Suppressor macrophage treated with lipopolysaccharide for 4 hours (primary cell): ENCODE measurements at places on chromosomes 7 and 10.

- peak; percentile 36 for DNase-seq
Observed at GRCh38 chr10:87658321-87658795, 1.3 kb upstream of the PAPSS2 start.

GRCh38 chr10:597976-598375 lies 91.5 kb downstream of the DIP2C start:
- DNase-seq = no peak

GRCh38 chr10:76969366-76969948 lies 668.2 kb downstream of the KCNMA1 start:
- DNase-seq = no peak

GRCh38 chr10:19816411-19817230 lies at the start of gene PLXDC2:
Gene PLXDC2, plus strand, starts transcription at chr10:19816432.
- peak; percentile 81 for DNase-seq

GRCh38 chr10:12645449-12645848 lies 296.1 kb downstream of the CAMK1D start:
- no peak for DNase-seq

- no peak for DNase-seq
Observed at GRCh38 chr7:29288181-29289091, 93.9 kb downstream of the CHN2 start.

GRCh38 chr7:26101361-26102151 lies 50.4 kb upstream of the NFE2L3 start:
- DNase-seq = peak; percentile 61

GRCh38 chr7:34823650-34824258 lies 165.7 kb downstream of the NPSR1 start:
- DNase-seq = peak; percentile 29

DNA sequence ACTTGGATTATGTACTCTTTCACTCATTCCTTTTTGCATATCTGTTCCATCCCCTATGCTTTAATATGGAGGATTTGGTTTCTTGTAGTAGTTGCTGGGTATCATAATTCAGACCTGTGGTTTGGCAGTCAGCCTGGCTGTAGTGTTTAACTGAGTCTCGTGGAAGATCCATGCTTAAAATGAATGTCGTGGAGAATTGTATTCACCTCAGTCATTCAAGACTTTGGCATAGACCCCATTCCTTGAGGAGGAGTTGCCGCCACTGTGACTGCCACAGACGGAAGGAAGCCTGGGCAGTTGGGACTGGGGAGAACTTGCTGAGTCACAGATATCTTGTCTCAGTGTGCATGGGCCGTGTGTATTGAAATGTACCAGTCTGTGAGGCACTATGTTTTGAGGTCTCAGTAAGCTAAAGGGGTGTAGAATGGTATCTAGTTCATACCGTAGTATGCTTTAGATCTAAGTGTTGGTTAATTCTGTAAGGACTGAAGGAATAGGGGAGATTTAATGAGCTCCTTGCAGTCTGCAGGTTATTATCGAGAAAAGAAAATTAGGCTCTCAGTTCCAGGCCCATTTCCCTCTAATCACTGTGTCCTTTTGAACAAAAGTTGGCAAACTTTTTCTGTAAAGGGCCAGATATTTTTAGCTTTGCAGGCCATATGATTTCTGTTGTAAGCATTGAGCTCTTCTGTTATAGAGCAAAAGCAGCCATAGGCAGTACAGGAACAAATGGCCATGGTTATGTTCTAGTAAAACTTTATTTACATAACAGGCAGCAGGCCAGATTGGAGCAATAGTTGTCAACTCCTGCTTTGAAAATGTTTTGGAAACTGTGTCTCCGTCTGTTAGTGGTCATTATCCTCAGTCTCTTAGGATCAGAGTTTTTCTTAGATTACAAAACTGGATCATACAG lies 76.8 kb downstream of the TPST1 start:
- DNase-seq = peak; percentile 41

- peak; percentile 68 for DNase-seq
Observed at GRCh38 chr10:30378201-30378995, 29.3 kb upstream of the MTPAP start.

DNA sequence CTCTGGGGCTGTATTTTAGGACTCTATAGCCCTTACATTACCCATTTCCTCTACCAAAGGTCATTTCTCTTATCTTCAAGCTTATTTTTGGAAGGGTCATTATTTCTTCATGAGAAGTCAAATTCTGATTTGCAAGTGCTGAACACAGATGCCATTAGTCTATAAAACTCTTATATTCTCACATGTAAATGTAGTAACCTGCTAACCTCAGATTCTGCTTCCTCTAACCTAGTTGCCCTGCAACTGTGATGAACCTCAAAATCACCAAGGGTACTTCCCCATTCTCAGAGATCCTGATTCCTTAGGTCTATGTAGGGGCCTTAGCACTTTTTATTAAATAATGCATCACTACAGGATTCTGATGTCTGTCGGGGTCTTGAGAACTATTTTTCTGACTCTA lies 6.3 kb downstream of the FAS start:
- no peak for DNase-seq

- DNase-seq = no peak
Observed at GRCh38 chr7:155580367-155580766, 34.0 kb upstream of the CNPY1 start.

DNA sequence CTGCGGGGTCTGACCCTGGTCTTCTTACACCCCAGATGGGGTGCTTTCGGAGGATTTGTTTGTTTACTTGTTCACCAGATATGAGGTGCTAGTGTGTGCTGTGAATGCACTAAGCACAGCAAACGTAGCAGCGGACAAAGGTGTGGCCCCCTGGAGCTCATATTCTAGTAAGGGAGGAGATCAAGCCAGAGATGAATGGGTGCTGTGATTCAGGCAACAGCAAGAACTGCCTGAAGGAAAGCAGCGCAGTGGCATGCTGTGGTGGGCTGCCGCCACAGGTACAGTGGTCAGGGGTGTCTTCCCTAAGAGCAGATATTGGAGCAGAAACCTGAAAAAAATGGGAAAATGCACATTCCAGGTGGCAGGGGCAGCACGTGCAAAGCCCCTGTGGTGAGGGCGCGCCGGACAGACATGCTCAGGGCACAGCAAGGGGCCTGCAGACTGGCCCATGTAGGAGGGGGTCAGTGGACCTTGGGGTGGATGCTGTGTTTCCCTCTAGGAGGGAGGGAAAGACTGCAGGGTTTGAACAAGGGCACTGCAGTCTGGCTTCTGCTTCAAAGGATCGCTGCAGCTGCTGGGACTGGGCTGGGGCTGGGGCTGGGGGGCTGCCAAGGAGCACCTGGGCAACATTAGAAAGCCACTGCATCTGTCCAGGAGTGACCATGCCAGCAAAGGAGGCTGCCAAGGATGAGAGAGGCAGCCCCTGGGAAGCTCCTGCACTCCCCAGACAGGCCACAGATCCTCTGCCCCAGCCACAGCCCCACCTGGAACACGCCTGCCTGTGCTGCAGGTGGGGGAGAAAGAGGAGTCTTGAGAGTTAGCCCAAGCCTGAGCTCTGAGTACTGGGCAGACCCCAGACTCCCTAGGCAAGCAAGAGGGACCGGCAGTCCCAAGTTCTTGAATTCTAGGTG lies 927 bp upstream of the DEPP1 start:
- no peak for DNase-seq

- no peak for DNase-seq
Observed at GRCh38 chr7:142752376-142753225, 3.3 kb downstream of the PRSS1 start.
